ENCODE measurements at places on chromosomes 6 and 20.

DNA sequence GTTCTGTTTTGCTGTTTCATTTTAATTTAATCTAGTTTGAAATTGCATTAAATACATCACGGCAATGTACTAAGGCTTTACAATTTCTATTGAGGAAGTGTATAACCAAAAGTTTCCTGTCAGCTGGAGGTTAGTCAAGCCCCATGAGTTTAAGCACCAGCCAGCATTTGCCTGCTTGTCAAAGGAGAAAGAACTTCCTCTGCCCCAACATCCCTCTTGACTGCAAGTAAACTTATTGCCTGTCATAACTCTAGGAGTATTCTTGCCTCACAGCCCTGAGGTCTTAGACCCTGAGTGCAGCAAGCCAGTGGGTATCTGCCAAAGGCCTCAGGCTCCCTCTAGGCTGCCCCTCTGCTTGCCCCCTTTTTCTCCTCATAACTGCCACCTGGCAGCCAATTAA lies 106.7 kb upstream of the INSM1 start:
- DNase-seq: peak; percentile 9

GRCh38 chr6:63785006-63785405 lies 149.4 kb downstream of the PHF3 start:
- no peak for DNase-seq

DNA sequence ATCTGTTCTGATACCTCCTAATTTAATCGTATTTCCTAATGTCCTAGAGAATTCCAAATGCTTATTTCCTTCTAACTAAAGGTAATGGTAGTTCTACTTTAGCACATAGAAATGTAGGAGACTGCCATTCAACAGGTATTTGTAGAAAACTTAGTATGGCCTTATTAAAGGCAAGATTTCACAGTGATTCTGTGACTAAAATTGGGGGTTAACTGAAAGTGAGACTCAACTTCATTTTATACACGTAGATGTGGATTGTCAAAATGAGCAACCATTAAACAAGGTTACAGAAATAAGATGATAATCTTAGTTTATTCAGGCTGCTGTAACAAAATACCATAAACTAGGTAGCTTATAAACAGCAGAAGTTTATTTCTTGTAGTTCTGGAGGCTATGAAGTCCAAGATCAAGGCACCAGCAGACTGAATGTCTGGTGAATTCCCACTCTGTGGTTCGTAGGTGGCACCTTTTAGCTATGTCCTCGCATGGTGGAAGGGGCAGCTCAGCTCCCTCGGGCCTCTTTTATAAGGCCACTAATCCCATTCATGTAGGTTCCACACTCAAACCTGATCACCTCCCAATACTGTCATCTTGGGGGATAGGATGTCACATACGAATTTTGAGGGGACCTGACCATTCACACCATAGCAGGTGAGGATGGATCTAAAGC lies 38.7 kb downstream of the TAB2 start:
- no peak for DNase-seq

- peak; percentile 1 for DNase-seq
These were observed 74.0 kb upstream of the RALGAPA2 start for GRCh38 chr20:20786428-20786827.

- DNase-seq: no peak
These were observed 30.1 kb upstream of the BCLAF1 start for GRCh38 chr6:136319732-136320131.

- peak; percentile 88 for DNase-seq
These were observed 53.1 kb upstream of the FAM83D start for GRCh38 chr20:38873050-38873581.

DNA sequence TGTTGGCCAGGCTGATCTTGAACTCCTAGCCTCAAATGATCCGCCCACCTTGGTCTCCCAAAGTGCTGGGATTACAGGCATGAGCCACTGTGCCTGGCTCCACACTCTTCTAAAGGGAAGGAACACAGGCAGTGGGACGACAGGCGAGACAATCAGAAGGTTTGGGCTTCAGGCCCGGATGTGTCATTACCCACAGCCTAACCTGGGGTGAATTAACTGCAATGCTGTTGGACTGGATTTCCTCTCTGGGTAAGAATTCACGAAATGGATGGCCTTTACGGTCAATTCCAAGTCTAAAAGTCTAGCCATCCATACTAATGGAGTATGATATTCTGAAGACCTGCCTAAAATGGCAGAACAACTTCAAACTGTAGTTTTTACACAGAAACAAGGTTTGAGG lies 83.7 kb upstream of the CCDC28A start:
- DNase-seq: no peak

- DNase-seq: peak; percentile 53
These were observed at the start of gene FNDC1 for GRCh38 chr6:159169193-159169555. Gene FNDC1 (plus strand): TSS chr6:159169400. CDS start chr6:159169597, 197 bp downstream.

DNA sequence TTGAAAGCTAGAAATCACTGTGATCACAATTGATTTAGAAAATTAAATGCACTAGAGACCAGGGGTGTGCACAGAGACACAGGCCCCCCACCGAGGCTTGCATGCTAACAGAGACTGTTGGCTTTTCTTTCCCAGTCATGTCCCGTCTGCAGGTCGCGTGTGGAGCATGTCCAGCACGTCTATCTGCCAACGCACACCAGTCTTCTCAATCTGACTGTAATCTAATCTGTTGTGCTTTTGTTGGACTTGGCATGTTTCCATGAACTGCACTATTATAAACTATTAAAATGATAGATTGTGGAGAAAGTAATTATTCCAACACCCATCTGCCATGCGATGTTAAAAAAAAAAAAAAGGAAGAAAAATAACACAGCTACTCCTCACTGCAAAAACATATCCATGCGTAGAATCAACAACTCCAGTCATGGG lies 17.7 kb downstream of the MYLIP start:
- DNase-seq: no peak

GRCh38 chr20:6100246-6100645 lies 22.6 kb downstream of the FERMT1 start:
- no peak for DNase-seq

DNA sequence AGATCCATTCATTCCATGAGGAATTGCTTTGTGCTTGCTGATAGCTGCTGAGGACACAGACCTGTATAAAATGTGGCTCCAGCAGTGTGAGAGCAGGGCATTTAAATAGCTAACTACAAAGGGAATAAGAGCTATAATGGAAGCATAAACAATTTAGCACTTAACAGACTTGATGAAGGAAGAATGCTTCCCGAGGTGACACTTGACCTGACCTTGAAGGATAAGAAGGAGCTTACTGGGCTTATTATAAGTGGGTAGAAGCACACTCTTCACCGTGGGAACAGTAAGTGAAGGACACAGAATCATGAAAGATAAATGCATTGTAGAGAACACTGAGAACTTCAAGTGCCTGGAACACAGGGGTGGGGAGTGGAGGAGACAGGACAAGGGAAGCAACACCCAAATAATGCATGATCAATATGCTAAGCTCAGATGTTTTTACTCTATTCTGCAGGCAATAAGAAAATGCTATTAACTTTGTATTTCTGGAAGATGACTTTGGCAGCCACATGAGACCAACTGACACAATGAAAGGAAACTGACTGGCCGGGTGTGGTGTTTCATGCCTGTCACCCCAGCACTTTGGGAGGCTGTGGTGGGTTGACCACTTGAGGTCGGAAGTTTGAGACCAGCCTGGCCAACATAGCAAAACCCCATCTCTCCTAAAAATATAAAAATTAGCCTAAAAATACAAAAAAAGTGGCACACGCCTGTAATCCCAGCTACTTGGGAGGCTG lies 84.2 kb downstream of the EPB41L2 start:
- no peak for DNase-seq

GRCh38 chr6:80268865-80269730 lies 162.6 kb downstream of the BCKDHB start:
- DNase-seq: no peak

DNA sequence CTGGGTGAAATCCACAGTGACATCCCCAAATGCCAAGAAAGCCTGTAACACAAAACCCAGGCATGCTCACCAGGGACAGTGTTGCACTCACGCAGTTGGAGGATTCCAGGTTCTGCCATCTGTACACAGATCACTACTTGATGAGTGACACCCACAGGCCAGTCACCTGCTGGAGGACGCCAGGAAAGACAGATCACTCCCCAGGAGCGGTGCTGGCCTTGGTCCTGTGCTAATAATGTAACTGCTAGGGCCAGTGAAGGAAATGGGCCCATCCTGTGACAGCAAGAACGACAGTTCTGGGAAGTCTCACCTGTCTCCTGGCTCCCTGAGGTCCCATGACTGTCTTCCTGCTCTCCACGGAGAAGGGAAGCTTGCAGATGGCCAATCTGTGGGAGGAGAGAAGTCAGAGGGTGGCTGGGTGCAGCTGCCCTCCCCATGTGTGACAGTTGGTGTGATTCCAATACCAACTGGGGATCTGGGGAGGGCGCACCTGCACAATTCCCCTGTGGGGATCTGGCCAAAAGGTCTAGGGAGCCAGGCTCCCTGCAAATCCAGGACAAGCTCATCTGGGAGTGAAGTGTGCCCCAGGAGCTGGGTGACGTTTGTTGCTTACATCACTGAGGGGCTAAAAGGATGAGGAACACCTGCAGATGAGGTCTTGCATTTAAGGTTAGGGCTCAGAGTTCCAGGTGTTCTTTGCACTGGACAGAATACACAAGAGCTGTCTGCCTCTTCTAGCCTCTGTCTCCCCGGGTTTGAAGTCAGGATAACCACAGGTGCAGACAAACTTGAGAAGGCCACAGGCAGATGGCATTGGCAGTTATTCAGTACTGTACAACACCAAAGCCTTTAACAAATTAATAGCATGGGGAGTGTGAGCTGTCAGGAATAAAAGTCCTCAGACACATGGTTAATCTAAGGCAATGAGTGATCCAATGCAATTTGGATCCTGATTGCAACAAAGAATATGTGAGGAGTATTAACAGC lies 10.3 kb downstream of the ZNF337 start:
- no peak for DNase-seq

- peak; percentile 61 for DNase-seq
These were observed 1.5 kb downstream of the NELFCD start for GRCh38 chr20:58982406-58983114.

- DNase-seq: no peak
These were observed 17.8 kb downstream of the JAG1 start for GRCh38 chr20:10655720-10656669.

GRCh38 chr6:148563066-148563465 lies 183.8 kb upstream of the UST start:
- no peak for DNase-seq

DNA sequence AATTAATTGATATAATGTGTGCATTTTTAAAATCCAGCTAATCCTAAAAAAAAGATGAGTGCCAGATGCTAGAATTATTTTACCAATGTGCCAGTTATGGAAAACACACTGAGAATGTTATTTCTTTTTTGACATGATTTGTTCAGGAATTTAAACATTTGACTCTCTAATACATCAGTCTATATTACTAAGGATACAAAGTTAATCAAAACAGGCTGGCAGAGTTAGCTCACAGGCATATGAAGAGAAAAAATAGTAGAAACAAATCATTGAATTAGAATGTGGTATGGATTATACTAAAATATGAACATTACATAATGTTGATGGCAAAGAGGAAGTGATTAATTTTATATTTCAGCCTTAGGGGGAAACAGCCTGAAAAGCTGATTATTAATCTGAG lies 368.3 kb upstream of the GJE1 start:
- no peak for DNase-seq
